ENCODE measurements at places on chromosomes 2 and 18.

DNA sequence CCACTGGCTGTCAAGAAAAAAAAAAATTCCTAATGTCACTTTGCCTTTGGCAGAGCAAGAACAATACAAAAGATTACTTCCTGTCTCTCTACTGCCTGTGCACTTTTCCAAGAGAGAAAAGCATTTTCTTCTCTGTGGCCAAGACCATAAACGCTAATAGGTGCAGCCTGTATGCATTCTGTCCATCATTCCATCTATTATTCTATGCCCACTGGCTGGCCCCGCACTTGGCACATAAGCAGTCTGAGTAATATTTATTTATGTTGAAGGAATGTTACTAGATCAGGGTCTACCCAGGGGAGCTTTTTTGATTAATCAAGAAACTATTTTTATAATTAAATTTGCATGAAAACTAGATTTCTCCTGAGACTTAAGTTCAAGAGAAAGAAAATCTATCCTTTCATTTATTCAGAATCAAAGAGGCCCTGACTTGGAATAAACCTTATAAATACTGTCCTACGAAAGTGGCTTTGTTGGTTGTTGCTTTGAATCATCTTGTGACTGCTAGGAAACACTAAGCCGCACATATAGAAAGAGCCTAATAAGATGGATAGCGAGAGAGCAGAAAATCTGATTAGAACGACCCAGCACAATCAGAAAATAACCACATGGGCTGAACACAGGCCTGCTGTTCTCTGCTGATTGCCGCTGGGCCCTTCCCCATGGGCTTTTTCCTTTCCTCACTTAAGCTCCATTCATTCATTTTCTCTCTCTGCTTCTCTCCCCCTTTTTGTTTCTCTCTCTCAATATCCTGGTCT is 59.4 kb downstream of the MMADHC start:
- no peak for DNase-seq

DNA sequence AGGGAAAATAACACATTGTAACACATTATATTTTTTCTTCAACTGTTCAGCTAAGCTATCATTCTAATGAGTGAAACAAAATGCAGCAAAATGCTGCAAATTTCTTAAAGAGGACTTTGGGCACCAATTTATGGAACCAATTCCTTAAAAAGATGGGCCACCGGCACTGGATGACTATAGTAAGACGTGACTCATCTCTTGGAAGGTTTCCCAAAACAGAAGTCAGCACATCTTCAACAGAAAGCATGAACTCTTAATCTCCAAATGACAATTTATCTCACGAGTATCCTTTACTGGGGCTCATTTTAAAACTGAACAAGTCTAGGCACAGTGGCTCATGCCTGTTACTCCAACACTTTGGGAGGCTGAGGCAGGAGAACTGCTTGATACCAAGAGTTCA is 213.4 kb downstream of the CDH20 start:
- DNase-seq: no peak

DNA sequence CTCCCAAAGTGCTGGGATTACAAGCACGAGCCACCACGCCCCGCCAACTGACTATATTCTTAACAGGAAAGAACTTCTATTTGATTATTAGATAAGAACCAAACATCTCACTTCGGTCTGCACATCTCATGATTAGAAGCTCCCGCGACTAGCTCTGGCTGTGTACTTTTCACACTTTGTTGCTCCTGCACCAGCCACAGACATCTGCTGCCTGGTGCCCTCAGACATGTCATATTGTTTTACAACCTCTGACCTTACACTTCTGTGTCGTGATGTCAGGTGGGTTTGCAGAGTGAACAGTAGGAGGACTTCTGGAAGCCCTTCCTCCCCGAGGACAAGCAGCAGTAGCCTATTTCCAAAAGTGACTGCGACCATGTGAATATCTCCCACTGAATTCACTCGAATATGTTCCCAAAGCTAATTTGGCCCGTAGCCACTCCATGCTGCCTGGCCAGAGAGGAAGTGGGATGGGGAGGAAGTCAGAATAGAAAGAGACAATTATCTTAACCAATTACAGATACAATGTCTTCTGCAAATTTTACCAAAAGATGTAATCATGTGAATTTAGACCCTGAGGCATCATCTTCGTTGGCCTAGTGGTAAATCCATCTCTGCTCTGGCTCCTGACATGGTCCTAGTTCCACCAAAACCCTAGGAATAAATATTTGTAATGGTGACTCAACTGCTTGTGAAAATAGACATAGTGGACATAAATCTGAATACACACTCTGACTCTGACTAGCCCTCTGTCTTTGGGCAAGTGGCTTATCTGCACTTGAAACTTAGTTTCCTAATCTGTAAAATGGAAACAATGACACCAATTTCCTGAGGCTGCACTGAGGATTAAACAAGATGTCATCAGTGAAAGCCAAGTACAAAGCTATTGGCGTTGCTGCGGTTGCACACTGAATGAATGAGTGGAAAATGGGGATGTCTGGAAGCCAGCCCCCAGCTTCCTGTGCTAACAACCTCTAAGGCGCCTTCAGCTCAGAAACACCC is 406.1 kb downstream of the LRATD1 start:
- DNase-seq: no peak

GRCh38 chr2:66897181-66897580 is 462.3 kb downstream of the MEIS1 start:
- no peak for DNase-seq

- no peak for DNase-seq
These were observed 24.3 kb upstream of the TNFAIP6 start for GRCh38 chr2:151333083-151333482.

- DNase-seq: no peak
These were observed 132.0 kb upstream of the BOD1L2 start for GRCh38 chr18:57014772-57015413.

GRCh38 chr2:157305723-157306110 is 19.9 kb downstream of the ERMN start:
- DNase-seq: no peak

GRCh38 chr2:148990968-148991367 is 47.5 kb upstream of the LYPD6B start:
- no peak for DNase-seq

DNA sequence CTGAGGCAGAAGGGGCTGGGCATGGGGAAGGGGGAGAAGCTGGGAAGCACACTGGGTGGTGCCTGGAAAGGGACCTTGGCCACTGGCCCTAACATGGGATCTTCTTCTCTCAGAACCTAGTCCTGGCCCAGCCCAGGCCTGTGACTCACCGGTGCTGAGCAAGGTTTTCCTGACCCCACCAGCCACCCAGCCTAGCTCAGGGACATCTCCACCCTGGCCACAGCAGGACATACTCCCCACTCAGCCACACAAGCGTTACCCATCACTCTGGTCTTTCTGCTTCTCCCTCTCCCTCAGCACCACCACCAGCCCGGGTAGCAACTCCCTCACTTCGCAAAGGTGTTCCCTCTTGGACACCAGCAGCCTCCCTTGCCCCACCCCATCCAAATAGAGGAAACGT is 22.8 kb downstream of the TNS1 start:
- no peak for DNase-seq

- no peak for DNase-seq
These were observed 555.5 kb upstream of the LRRTM4 start for GRCh38 chr2:78077633-78078032.

GRCh38 chr2:29108225-29108624 is 7.0 kb upstream of the CLIP4 start:
- DNase-seq: no peak

- no peak for DNase-seq
These were observed 33.1 kb downstream of the CHN1 start for GRCh38 chr2:174971868-174972781.

GRCh38 chr2:26590508-26590907 is 50.7 kb downstream of the CIB4 start:
- DNase-seq: no peak

DNA sequence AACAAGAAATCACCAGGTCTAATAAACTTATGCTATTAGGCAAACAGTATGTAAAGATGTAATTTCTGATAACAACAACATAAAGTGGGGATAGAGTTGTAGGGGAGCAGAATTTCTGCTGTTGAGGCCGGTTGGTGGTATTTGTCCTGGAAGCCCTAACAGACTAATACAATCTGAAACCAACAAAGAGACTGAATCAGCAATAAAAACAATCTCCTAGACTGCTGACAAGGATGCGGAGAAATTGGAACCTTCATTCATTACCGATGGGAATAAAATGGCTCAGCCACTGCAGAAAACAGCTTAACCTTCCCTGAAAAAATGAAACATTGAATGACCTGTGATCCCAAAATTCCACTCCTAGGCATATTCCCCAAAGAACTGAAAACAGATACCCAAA is 88.7 kb downstream of the GYPC start:
- no peak for DNase-seq

GRCh38 chr2:178530625-178531142 is 50.4 kb downstream of the PLEKHA3 start:
- peak; percentile 32 for DNase-seq

GRCh38 chr2:46196871-46197462 is 100.2 kb upstream of the EPAS1 start:
- DNase-seq: no peak

DNA sequence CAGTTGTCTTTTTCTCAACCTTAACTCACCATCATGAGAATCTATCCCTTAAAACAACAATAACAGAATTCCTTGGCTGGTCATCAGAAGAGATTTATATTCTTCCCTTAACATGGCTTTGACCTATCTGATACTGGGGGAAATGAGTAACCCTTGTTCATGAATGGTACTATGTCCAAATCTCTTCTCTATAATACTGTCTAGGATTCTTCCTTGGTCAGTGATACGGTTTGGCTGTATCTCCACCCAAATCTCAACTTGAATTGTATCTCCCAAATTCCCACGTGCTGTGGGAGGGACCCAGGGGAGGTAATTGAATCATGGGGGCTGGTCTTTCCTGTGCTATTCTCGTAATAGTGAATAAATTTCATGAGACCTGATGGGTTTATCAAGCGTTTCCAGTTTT is 282.0 kb upstream of the SIX2 start:
- DNase-seq: no peak

DNA sequence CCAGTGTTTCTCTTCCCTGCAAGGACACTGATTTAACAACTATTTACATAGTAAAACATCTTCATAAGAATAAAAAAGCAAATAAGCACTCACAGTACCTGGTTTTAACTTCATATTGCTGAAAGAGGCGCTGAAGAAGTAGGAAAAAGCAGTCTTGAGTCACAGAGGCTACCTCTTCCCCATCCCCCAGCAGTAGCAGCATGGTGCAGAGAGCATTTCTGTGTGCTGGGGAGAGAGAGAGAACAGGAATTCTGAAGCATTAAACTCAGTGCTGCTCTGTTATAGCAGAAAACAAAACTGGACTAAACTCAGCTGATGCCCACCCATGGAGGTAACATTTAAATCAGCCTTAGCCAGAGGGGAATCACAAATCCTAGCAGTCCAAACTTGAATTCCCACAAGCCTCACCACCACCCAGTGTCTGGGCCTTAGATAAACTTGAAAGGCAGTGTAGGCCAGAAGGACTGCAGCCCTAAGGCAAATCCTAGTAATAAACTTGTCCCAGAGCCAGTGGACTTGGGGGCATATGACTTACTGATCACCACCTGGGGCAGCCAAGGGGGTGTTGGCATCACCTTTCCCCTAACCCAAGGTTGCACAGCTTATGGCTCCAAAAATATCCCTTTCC is 321.8 kb upstream of the CWC22 start:
- DNase-seq: no peak

DNA sequence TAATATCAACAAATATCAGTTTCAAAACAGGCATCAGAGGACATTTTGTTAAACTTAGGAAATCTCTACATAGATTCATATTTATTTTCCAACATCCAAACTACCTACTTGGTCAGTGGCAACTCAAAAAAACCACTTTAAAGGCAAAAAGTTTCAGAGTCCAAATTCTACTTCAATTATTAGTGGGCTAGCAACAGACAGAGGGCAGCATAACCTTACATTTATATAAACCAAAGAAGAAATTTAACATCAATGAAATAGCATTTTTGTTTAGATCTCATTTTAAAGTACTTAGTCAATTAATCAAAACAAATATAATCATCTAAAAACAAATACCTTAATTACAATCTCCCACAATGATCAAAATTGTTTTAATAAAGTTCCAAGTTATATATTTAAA is 33.3 kb downstream of the RTTN start:
- no peak for DNase-seq

- DNase-seq: no peak
These were observed 1674.5 kb upstream of the NXPH2 start for GRCh38 chr2:140454717-140455116.

GRCh38 chr2:240931319-240931949 is 25.3 kb downstream of the CROCC2 start:
- no peak for DNase-seq

GRCh38 chr2:223500709-223501108 is 101.5 kb downstream of the SCG2 start:
- no peak for DNase-seq

DNA sequence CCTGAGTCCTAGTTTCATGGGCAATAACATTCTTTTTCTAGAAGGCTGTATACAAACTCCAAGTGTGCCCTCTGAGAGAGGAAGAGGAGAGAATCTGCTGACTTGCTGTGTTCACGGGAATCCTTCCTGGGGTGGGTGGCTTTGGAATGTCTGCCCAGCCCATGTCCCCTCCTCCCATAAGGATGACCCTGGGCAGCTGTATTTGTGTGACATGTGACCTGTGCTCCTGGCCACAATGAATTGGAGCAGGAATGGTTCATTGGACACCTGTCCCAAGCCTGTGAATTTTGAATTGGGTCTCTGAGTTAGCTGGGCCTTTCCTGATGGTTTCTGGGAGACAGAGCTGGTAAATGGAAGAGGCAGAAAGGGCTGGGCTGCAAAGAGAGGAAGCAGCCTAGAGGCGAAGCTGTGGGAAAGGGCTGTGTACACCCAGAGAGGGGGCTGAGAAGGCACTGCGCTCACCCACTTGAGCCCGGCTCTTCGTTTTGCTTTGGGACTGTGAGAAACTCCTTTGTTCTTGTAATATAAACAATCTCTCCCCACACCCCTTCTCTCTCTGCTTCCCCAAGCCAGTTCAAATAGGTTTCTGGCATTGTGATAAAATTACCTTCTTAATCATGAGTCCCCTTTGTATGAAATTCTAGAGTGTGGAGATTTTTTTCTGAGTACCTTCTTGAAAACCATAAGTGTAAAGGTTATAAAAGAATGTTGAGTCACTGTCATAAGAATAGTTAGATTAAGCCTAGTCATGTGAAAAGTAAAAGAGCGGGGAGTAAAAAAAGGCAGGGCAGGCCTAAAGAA is 49.8 kb downstream of the SLC4A5 start:
- DNase-seq: no peak

DNA sequence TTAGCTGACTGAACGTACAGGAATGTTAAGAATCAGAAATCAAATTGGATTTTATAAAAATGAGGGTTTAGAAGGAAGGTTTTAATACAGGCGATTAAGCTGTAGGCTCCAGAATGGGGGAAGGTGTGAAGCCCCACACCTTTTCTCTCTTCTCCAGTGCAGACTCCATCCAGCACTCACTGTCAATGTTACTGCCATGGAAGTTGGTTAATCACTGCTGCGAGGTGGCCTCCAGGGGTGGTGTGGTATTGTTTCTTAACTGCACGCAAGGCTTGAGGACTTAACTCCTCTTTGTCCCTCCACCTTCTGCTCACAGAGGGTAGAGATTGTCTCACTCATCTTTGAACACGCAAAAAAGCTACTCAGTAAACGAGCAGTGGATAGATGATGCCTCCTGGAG is 26.9 kb upstream of the YWHAQ start:
- DNase-seq: no peak

DNA sequence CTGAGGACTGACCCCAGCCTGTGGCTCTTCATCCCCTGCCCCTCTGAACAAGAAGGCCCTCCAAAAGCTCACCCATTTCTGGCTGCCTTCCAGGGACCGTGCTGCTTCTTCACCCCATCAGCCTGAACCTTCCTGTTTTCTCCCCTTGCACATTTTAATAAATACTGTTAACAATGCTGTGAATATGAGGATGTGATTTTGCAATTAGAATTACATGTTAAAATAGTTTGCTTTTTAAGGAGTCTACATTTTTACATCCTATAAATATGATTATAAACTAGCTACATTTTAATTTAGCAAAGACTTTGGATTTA is 4.0 kb downstream of the SNTG2 start:
- DNase-seq: no peak

All from activated T-cell treated with anti-CD3 and anti-CD28 coated beads, Interleukin-2, amount 50 U/mL, for 24 hours (primary cell).